ENCODE measurements at places on chromosomes 2 and 18.
A peak's percentile ranks its signal among the peaks of the same experiment; 100 is the strongest.

- DNase-seq = no peak
Measured at GRCh38 chr2:134273256-134273983, 19.5 kb downstream of the MGAT5 start.

- DNase-seq = no peak
Measured at GRCh38 chr2:239258248-239258647, 142.6 kb downstream of the HDAC4 start.

- peak; percentile 90 for DNase-seq
Measured at GRCh38 chr2:10057231-10058107, 14.1 kb downstream of the KLF11 start.

GRCh38 chr2:156190517-156190916, 142.0 kb downstream of the NR4A2 start:
- no peak for DNase-seq

DNA sequence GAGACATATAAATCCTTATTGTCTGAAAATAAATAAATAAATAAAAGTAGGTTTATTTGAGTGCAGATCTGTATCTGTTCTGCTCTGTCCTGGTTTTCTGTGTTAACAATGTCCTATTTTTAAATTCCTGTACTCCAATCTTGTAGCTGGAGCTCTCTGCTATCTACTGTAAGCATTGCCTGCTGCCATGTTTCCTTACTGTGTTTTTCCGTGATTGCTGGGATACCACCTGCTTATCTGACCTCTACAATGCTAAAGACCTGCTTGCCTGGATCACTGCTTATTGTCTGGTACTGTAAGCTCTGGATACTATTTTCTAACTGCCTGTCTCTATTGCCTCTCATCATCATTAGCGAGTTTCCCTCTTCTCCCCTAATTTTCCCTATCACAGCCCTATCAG, 11.6 kb downstream of the PTPN4 start:
- DNase-seq = no peak
